ENCODE measurements at places on chromosomes 4 and X.

DNA sequence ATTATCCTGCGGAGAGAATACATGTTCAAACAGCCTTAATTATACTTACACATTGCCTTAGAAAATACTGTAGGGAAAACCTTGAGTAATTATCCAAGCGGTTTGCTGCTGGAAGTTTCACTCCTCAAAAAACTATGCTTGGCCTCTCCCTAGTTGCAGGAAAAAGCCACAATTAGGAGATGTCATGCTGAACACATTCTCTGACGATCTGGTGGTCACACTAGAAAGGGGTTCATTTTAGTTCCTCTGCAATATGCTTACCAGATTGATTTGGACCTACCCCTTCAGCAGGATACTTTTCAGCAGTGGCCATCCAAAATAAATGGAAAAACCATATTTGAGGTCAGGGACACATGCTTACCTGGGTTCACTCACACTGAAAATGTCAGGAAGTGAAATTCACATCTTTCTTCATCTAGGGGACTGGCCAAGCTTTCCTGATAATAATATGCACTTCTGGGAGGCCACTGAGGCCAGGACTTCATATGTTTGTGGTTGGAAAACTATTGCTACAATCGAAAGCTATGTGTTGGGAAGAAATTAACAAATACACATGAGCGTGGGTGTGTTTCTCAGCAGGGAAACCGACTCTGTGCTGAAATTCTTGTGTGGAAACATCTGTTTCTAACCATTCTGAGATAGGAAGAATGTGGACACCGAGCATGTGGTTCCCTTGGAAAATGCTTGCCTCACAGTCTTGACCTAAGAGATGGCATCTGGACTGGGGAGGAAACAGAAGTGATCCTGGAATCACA, 68.8 kb downstream of the ATXN3L start:
- DNase-seq = peak; percentile 93

- no peak for DNase-seq
Observed at GRCh38 chr4:2816401-2816954, 23.6 kb downstream of the SH3BP2 start.

DNA sequence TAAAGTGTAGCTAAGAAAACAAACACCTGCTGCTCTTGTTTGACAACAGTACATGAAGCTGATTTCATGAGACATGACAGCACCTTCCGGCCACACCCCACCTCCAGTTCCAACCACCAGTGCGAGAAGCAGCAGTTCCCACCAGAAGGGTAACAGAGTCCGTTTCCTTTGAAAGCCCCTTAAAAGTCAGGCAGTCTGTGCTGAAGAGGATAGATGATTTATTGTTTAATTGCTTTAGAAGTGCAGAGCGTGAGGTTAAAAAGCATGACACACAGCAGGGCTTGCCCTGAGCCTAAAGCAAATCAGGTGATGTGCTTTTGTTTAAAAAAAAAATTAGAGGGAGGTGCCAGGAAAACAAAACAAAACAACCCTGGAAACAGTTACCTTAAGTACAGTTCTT, 82.6 kb downstream of the HADH start:
- DNase-seq = no peak

DNA sequence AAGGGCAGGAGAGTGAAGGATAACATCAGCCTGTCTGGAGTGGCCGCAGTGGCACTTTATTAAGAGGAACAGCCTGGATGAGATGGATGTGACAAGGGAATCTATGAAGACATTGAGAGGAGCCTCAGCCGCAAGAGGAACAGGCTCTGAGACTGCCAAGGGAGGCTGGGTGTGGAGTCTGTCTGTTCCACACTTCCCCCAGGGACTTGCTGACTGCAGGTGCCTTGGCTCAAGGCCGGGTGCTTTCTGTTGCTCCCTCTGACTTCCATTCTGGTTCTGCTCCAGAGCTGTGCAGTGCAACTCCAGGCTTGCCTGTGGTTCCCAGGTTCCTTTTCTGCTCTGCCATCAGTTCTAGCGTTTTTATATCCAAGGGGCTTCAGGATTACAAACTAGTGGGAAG, 54.6 kb downstream of the FRMPD3 start:
- DNase-seq = no peak

DNA sequence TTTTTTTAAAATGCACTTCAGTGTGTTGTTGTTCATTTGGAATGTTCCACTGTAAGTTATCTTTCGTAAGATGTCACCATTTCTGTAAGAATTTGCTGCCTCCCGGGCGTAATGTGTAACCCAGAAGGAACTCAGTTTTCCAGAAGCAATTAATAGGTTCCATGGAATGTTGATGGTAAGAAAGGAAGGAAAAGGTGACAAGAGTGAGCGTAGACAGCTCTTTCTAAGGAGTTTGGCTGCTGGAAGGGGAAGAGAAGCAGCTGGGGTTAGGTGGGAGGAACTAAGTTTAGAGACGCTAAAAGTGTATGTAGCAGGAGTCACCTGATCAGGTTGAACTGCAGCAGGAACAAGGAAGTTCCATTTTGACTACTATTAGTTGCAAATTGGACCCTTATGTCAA, 35.9 kb downstream of the PNMA5 start:
- DNase-seq = no peak

GRCh38 chrX:131724292-131724691, 180.4 kb downstream of the OR13H1 start:
- no peak for DNase-seq

GRCh38 chrX:12701628-12702027, 89.6 kb upstream of the PRPS2 start:
- DNase-seq = peak; percentile 4

- no peak for DNase-seq
Observed at GRCh38 chrX:17632942-17633341, 104.4 kb upstream of the SCML1 start.

DNA sequence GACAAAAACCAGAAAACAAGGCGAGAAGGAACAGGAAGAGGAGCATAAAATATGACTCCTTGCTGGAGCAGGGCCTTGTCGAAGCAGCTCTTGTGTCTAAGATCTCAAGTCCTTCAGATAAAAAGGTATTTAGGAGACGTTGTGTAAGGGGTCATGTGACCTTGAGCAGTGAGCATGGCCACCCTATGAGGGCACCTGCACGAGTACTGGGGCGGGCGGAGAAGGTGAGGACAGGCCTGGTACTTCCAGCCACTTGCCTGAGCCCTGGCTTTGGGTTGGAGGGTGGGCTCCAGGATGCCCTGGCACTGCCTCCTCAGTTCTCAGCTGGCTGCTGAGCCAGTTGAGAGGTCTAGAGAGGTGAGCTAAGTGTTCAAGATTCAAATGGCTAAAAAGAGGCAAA, 29.9 kb downstream of the NSD2 start:
- no peak for DNase-seq

DNA sequence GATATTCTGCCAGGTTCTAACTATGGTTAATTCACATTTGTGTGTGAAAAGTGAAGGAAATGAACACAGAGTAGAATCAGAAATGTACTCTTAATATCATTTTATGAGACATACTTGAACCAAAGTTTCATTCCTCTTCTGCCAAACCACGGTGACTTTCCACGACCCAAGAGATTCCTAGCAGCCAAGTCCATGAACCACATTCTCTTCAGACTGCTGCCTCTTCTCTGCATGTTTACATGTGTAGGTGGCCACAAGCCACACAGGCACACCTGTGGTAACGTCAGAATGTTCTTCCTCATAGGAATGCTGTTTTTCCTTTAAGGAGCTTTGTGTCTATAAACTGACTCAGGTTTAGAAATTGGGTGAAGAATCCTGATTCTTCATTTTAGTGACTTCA, 1411.2 kb downstream of the RAPGEF2 start:
- no peak for DNase-seq

- DNase-seq = no peak
Observed at GRCh38 chrX:15203694-15204093, 66.2 kb downstream of the ASB9 start.

DNA sequence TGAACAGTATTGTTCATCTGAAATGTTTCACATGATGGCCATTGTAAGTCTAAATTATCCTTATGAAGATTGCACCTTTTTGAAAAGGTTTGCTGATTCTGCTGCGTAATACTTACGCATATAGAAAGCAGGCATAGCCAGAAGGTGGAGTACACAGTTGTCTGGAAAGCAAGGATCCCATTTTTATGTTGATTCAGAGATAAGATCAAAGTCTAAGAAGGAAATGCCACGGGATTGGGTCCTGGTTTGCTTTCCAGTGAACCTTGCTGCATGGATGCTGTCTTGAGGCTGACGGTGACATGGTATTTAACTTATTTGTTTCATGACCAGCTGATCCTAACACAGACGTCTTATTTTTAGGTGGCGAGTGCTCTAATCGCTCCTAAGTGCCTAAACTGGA, 15.5 kb downstream of the MAGEA9B start:
- DNase-seq = no peak

DNA sequence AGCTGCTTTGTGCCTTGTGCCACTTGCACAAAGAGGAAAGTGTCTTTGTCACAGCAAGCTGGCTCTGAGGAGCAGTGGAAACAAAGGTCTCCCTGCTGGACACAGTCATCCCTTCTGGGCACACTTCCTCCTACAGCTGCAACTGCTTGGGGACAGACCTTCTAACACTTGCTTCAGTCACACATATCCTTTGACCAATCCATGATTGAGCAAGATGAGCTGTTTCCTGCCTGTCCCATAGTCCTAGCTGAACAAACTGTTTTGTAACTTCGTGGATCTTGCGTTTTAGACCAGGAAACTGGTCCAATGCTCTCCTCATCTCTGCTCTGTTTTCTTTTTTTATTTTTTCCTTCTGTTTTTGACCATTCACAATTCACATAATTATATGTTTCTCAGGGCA, 98.5 kb downstream of the RRAGB start:
- no peak for DNase-seq

GRCh38 chr4:187380181-187380581, 615.4 kb upstream of the ZFP42 start:
- no peak for DNase-seq

DNA sequence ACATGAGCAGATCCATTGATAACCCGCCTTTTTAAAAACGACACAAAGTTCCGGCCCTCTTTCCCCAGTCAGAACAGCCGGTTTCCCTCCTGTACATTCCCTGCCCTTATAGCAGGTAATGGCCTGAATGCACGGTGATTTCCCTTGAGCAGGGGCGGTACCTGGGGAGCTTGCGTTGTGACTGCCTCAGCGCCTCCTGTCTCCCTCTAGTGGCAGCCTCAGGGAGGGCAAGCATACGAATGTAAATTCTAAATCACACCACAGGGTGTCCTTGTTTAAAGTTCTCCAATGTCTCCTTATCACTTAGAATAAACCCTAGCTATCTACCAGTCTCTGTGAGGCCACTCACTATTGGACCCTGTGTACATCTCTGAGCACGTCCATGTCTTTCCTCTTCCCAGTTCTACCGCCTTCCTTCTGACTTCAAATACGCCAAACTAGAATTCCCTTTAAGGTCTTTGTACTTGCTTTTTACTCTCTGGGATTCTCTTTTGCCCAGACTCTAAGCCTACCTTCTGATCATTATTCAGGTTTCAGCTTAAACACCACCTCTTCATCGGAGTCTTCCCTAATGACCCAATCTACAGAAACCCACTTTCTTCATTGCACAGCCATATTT, 18.4 kb upstream of the LDB2 start:
- no peak for DNase-seq

- DNase-seq = no peak
Observed at GRCh38 chrX:74363914-74364313, 57.4 kb upstream of the SLC16A2 start.

DNA sequence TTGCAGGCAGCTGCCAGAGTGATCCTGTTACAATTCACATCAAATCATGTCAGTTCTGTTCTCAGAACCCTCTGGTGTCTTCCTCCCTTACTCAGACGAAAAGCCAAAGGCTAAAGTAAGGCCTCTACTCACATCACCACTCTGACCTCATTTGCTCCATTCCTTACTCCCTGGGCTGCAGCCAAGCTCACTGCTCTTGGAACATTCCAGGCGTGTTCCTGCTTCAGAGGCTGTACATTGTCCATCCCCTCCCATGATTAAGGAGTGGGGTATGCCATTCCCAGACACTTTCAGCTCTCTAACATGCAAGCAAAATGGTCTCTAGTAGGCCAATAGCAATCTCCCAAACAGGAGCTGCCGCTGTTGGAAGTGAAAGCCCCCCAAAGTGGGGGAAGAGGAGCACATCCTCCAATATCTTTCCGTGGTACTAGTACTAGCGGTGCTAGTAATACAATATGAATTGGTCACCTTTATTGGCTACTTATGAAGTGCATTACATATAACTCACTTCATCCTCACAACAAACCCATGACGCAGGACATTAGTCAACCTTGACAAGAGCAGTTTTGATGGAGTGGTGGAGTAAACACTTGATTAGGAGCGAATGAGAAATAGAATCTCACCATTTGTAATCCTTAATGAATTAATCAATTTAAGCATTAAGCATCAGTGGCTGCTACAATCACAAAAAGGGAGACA, 15.0 kb downstream of the GAB3 start:
- no peak for DNase-seq

- no peak for DNase-seq
Observed at GRCh38 chr4:173532725-173533511, 2.9 kb upstream of the HAND2 start.

DNA sequence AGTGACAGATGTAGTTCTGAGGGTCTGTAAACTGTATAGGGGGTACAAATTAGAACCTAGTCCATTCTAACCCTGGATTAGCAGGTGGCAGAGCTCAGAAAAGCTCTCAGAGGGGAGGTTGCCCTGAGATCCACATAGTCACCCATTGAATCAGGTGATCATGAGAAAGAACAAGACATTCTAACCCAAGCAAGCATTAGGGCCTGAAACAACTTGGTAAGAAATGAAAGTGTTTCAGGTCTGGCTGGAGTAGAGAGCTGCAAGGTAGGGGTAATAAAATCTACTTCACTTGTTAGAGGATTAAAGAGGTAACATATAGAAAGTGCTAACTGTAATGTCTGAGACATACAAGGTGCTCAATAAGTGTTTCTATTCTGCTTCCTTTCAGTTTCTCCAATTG, 8.8 kb upstream of the BMP2K start:
- DNase-seq = no peak

DNA sequence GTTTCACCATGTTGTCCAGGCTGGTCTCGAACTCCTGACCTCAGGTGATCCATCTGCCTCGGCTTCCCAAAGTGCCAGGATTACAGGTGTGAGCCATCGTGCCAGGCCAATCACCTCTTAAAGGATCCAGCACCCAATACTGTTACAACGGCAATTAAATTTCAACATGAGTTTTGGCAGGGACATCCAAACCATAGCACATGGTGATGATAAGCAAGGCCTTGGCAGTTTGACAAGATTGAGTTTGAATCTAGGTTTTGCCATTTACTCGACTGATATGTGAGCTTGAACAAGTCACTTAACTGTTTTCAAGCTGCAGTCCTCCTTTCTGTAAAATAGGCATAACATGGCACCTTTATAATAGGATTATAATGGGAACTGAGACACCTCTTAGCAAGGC, 84.1 kb downstream of the GPR82 start:
- no peak for DNase-seq

Data from AG09319 (cell line).